ENCODE measurements at places on chromosomes 6 and 20.

DNA sequence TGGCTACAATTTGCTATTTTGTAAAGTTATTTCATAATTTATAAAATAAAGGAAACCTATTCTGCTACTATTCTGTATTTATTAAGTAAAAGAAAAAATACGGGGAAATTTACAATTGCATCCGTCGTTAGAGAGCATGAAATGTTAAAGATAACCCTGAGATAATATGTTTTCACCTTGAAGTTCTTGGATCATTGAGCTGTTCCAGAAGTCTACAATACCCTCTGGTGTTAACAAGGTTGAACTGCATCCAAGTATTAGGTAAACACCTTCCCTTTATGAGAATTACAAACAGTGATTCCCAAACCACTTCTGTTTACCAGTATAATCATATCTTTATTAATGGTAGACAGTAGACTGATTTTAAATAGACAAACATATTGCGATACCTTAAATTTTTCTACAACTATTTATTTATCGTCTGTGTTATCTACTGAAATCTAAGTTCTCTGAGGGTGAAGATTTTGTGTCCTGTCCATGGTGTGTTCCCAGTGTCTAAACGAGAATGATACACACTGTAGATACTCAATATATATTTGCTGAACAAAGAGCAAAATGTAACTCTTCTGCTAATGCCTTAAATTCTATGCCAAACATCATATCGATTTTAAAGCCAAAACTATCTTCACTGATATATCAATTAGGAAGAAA is 28.2 kb downstream of the TBC1D32 start:
- DNase-seq = no peak

- no peak for DNase-seq
Measured at GRCh38 chr6:33289784-33290315, 449 bp downstream of the PFDN6 start.

DNA sequence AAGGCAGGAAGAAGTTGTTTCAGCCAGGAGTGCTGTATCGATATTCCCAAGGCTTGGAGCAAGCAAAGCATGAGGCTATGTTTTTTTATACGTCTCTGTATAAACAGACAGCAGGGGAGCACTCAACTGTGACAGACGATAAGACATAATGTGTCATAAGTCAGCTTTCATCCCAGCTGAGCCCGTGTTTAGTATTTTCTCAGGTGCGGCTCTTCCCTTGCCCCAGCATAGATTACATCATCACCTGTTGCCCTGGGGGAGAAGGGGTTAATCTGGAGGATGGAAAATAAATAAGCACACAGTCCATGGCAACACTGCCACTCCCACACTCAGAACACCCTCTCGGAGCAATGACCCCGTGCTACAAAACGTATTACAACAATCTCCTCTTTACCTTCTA is 22.1 kb upstream of the KCNK5 start:
- no peak for DNase-seq

DNA sequence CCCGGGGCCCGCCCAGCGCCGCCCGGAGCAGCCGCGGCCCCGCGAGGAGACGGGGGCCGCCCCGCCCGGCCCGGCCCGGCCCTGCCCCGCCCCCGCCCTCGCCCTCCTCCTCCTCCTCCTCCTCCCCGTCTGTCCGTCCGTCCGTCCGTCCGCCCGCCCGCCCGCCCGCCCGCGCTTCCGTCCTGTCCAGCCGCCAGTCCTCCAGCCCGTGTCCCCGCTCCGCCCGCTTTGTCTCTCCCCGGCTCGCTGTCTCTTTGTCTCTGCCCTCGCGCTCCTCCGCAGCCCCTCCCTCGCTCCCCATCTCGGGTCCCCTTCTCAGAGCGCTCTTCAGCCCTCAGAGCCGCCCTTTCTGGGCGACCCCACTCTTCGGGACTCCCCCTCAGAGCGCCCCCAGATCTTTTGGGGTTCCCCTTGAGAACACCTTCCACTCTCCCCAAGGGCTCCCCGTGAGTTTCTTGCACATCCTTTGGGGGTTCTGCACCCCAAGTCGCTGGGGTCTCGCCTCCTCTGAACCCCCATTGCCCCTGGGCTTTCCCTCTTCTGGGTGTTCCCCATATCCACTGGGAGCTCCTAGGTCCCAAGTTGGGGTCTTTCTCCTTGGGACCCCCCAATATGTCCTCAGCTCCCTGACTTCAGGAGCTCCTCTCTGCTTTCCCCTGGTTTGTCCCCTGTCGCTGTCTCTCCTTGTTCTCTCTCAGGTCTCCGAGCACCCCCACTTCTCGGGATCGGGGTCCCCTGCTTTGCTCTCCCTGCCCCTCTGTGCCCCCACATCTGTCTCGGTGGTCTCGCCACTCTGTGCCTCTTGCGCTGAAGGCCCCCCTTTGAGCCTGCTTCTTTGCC is 79.5 kb upstream of the MYL9 start:
- no peak for DNase-seq

DNA sequence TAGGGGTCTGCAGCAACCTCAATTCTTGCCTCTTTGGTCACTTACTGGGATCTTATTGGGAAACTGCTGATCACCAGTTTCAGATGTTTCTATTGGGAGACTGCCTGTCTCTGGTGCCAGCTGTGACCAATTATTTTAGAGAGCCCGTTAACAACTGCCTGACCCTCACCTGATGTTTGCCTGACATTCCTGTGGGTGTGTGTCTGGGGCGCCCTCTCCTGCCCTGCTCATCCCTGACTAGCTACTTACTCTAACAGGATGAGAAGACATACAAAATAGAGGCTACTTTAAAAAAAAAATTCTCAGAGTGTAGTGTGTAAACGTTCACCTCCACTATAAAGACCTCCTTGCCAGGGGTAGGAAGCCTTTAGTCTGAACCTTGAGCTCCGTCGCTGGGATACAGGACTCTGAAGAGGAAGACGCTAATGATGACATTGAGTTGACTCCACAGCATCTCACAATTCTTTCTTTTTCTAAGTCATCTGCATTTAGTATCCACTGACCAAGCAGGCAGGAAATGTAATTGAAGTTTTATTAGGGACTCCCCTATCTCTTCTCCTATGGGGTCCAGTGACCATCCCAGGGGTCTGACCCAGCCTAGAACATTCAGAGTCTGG is 54.6 kb upstream of the DDR1 start:
- DNase-seq = no peak

GRCh38 chr6:146295695-146296094 is 247.9 kb upstream of the RAB32 start:
- no peak for DNase-seq

- DNase-seq = no peak
Measured at GRCh38 chr6:46014046-46014445, 1.6 kb downstream of the CLIC5 start.

- DNase-seq = no peak
Measured at GRCh38 chr6:111794727-111795452, 78.4 kb downstream of the FYN start.
